Spinal cord (tissue), 10 donors: ENCODE measurements at places on chromosomes 1 and 21.
A peak's percentile ranks its signal among the peaks of the same experiment; 100 is the strongest.

- no peak for DNase-seq
Measured at GRCh38 chr1:175788586-175789252, 45.3 kb upstream of the TNR start.

GRCh38 chr1:60923389-60924087 is 158.8 kb upstream of the NFIA start:
- no peak for DNase-seq

- no peak for DNase-seq
Measured at GRCh38 chr1:10424034-10424433, 6.2 kb upstream of the CENPS start.

- DNase-seq = no peak
Measured at GRCh38 chr1:237701534-237701933, 189.2 kb downstream of the ZP4 start.

GRCh38 chr1:41225495-41225894 is 16.6 kb downstream of the SCMH1 start:
- DNase-seq = no peak

DNA sequence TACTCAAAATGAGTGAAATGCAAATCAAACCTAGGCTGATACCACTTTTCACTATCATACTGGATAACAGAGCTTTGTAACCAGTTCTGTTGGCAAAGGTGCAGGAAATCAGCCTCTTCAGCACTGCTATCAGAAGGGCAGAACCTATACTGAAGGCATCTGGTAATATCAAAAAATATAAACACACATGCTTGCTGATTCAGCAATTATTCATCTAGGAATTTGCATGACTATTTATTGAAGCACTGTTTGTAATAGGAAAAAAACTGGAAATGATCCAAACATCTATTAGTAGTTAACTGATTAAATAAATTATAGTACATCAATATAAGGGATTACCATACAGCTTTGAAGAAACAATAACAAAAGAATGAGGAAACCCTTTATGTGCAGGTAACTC is 21.4 kb downstream of the ARHGAP29 start:
- DNase-seq = no peak

GRCh38 chr1:156645666-156646065 is 3.7 kb downstream of the BCAN start:
- DNase-seq = no peak

GRCh38 chr1:83815330-83815729 is 183.6 kb downstream of the TTLL7 start:
- DNase-seq = no peak

GRCh38 chr1:15684042-15684461 is at the start of gene PLEKHM2:
PLEKHM2 (plus strand) TSS chr1:15684320; CDS start chr1:15684559, 239 bp downstream.
- DNase-seq = no peak

DNA sequence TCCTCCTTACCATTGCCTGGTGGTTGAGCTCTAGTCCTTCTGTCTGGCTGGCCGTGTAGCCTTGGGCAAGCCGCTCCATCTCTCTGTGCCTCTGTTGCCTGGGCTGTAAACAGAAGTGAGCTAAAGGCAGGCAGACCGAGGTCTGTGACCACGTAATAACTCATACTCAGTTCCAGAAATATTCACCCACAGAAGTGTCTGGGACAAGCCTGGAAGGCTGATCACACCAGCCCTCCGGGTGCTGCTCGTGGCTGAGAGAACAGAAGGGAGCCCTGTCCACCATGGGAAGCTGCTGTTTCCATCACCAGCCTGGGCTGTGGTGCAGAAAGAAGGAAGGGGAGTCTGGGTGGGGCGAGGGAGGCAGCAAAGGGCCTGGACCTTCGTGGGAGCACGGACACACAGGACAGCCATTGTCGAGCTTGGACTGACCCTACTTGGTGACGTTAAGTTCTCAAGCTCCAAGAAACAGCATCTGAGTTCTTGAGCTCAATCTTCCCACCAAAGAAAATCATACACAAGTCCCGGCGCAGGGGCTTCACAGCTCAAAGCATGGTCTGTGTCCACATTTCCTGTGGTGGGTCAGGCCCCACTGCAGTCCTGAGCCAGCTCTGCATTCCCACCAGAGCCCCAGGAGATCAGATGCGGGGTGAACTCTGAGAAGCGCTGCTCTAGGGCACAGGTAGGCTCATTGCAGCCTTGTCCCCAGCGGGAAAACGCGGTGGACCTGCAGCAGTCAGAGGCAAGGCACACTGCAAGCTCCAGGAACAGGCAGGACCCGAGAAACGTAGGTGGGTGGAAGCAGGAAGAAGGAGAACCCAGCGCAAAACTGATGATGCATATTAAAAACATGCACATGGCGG is 61.8 kb downstream of the RUNX3 start:
- DNase-seq = no peak

GRCh38 chr1:110005971-110006370 is 21.4 kb downstream of the AHCYL1 start:
- DNase-seq = no peak

DNA sequence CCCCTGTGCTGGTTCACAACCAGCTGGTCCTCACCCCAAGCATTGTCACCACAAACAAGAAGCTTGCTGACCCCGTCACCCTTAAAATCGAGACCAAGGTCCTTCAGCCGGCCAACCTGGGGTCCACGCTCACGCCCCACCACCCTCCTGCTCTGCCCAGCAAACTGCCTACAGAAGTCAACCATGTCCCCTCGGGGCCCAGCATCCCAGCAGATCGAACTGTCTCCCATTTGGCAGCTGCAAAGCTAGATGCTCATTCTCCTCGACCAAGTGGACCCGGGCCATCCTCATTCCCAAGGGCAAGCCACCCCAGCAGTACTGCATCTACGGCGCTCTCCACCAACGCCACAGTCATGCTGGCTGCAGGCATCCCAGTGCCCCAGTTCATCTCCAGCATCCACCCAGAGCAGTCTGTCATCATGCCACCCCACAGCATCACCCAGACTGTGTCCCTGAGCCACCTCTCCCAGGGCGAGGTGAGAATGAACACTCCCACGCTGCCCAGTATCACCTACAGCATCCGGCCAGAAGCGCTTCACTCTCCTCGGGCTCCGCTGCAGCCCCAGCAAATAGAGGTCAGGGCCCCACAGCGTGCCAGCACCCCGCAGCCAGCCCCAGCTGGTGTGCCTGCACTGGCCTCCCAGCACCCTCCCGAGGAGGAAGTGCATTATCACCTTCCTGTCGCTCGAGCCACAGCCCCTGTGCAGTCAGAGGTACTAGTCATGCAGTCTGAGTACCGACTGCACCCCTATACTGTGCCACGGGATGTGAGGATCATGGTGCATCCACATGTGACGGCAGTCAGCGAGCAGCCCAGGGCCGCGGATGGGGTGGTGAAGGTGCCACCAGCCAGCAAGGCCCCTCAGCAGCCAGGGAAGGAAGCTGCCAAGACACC is 40.6 kb downstream of the ZBTB17 start:
- DNase-seq = no peak

- no peak for DNase-seq
Measured at GRCh38 chr1:156638189-156638985, 3.5 kb upstream of the BCAN start.

DNA sequence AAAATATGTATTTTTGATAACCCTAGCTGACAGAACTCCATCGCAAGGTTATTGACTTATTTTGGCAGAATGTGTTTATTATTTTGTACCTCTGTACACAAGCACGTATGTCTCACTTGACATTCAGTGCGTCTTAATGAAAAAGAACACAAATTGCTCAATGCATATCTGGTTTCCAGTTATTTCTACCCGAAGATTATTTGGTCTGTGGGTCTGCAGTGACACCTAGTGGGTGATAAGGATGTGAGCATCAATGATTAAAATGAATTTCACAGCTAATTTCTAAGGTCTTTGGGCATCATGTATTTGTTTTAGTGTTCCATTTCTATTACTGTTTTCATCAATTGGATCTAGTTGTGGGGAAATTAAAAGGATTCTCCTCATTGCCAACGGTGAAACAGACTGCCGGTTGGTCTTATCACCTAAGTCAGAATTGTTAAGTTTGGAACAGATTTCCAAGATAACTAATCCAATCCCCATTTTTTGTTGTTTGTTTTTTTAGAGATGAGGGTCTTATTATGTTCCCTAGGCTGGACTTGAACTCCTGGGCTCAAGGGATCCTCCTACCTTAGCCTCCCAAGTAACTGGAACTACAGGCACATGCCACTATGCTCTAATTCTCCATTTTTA is 13.9 kb downstream of the DDX20 start:
- DNase-seq = peak; percentile 49

DNA sequence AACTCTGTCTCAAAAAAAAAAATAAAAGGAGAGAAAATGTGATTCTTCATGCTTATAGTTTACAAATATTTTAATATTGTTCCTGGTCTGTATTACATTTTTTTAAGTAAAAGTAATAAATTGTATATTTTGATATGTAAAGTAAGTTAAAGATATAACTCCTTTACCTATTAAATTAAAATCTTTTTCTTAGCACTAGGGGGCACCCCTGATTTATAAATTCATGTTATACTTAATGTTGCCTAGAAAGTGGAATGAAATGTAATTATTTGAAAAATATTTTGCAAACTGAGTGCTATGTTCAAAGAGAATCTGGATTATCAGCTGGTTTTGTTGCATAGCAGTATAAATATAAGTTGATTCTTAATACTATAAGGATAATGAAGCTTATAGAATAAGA is 49.2 kb downstream of the RALGPS2 start:
- peak; percentile 5 for DNase-seq

DNA sequence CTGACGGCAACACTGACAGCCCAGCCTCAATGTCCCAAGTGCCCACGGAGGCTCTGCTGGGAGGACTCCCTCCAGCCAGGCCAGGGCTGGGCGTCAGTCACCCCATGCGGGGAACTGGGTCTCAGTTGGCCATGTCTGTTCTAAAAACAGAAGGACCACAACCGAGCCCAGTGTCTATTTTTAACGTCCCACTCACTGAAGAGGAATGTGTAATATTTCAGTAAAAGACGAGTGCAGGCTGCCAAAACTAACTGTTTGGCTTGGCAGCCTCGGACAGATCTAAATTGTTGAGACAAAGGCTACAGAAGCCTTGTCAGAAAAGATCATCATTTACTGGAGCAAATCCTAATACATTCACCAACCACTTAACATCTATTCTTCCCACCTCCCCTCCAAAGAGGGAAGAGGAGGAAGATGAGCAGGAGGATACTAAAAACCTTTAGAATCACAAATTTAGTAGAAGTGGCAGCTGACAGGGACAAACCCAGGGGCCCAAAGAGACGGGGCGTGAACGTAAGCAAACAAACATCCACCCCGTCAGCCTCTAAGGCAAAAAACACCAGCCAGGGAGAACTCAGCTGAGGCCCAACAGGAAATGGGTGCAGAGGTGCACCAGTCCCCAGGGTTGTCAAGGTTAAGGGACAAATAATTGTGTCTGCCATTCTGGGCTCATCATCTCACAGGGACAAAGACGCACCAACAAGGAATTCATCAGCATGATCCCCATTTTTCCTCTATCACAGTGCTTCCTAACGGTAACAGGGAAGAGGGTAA is 18.7 kb downstream of the C1orf198 start:
- no peak for DNase-seq

GRCh38 chr1:2595261-2595811 is 8.8 kb downstream of the PRXL2B start:
- DNase-seq = no peak

DNA sequence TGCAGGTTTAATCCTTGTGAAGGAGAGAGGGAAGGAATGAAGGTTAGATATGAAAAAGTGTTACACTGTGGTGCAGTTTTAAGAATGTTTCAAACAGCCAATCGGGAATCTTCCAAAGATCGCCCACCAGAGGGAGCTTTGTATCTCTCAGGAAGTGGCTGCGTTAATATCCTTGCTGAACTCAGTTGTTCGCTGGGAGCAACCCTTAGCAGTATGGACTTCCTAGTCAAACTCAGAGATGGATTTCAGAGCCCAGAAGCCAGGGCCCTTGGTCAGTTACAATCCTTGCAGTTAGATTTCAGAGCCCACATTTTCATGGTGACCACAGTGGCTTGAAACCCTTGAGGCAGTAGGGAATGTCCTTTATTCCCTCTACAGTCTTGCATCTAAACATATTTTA is 136.2 kb downstream of the NTNG1 start:
- peak; percentile 44 for DNase-seq
